ENCODE measurements at places on chromosomes 12 and 14.

DNA sequence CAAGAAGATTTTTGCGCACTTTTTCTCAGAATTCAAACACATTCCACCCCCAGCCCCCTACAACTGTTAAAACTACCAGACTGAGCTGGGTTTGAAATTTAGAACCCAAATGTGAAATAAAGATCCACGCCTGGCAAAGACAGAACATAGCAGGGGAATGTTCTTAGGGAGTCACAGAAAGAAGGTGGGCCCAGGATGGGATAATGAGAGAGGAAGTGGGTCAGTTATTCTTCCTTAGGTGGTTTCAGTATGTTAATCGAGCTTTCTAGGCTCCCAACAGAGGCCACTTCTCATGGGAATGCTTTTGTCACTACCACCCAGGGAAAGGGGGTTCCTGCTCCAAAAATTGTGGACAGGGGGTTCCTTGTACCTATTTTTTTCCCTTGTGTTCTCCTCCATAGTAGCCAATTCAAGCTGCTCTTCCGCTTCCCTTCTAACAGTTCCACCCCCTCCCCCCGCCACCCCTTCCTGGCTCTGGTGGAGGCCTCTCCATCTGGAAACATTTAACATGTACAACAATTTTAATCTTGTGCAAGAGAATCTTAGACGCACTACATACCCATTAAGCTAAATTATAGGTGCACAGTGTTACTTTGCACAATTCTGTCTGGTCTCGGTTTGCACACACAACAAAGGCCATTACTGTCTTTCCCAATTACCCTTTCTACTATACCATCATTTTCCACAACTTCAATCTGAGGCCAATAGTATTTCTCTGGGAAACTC lies 218.1 kb downstream of the MON2 start:
- H3K36me3 ChIP-seq, result peaks cover 2% of the 10 kb centered on the region
- DNase-seq, result no peak
- H3K4me1 ChIP-seq, result no peaks in the 10 kb centered on the region
- no peaks in the 10 kb centered on the region for H3K27me3 ChIP-seq
- no peak overlapping the region for H3K27ac ChIP-seq

GRCh38 chr12:25496098-25496587 lies 56.9 kb downstream of the LMNTD1 start:
- H3K27me3 ChIP-seq, result no peaks in the 10 kb centered on the region
- peak overlapping the region; percentile 55 for H3K27ac ChIP-seq
- no peaks in the 10 kb centered on the region for H3K4me1 ChIP-seq
- no peaks in the 10 kb centered on the region for H3K36me3 ChIP-seq

- DNase-seq, result no peak
- H3K27ac ChIP-seq, result no peak within 1 kb of the TSS
- peaks cover 2% of the 10 kb centered on the region for H3K27me3 ChIP-seq
- H3K4me1 ChIP-seq, result no peaks in the 10 kb centered on the region
- H3K36me3 ChIP-seq, result no peaks in the 10 kb centered on the region
- no peak within 1 kb of the TSS for H3K4me3 ChIP-seq
These were observed at the start of gene PTCSC3 for GRCh38 chr14:36176524-36176923. Gene PTCSC3, minus strand, starts transcription at chr14:36176722.

GRCh38 chr14:96501217-96501739 lies 904 bp upstream of the PAPOLA start:
- peaks cover 22% of the 10 kb centered on the region for H3K4me1 ChIP-seq
- peak overlapping the region; percentile 96 for H3K27ac ChIP-seq

- no peaks in the 10 kb centered on the region for H3K36me3 ChIP-seq
- H3K4me3 ChIP-seq, result no peak overlapping the region
- H3K4me1 ChIP-seq, result peaks cover 45% of the 10 kb centered on the region
- no peaks in the 10 kb centered on the region for H3K27me3 ChIP-seq
- DNase-seq, result peak; percentile 12
These were observed 76.9 kb downstream of the ESR2 start for GRCh38 chr14:64217308-64217707.

- no peak overlapping the region for H3K27ac ChIP-seq
- no peak overlapping the region for H3K4me3 ChIP-seq
- no peaks in the 10 kb centered on the region for H3K4me1 ChIP-seq
- H3K27me3 ChIP-seq, result no peaks in the 10 kb centered on the region
These were observed 165.4 kb downstream of the GCH1 start for GRCh38 chr14:54737132-54737711.

GRCh38 chr14:96662116-96662970 lies 134.8 kb upstream of the VRK1 start:
- no peak overlapping the region for H3K27ac ChIP-seq
- no peak for DNase-seq
- no peak overlapping the region for H3K4me3 ChIP-seq
- H3K36me3 ChIP-seq, result no peaks in the 10 kb centered on the region
- H3K4me1 ChIP-seq, result no peaks in the 10 kb centered on the region

DNA sequence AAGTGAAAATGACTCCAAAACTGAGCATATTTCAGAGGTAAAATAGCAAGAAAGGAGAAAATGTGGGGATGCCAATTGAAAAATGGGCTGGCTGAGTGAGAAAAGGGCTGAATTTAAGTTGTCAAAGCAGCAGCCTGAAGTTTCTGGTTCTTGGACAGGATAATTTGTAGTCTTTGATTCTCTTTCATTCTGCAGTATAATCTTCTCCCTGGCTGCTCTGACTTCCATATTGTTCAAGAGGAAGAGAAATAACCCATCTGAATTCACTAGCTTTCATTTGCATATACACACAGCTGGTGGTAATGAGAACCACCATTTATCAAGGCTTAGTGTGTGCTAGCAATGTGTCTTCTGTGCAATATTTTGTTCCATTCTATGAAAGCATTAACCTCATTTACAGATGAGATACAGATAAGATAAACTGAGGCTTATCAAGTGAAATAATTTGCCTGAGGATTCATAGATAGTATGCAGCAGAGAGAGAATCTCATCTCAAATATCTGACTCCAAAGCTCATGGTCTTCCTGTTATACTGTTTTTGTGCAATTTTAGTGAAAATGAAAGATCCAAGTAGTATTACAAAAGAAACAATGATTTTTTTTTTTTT lies 184.2 kb downstream of the TMTC2 start:
- H3K4me3 ChIP-seq, result no peak overlapping the region
- no peaks in the 10 kb centered on the region for H3K27me3 ChIP-seq
- DNase-seq, result no peak
- no peaks in the 10 kb centered on the region for H3K4me1 ChIP-seq
- H3K27ac ChIP-seq, result no peak overlapping the region
- no peaks in the 10 kb centered on the region for H3K36me3 ChIP-seq

DNA sequence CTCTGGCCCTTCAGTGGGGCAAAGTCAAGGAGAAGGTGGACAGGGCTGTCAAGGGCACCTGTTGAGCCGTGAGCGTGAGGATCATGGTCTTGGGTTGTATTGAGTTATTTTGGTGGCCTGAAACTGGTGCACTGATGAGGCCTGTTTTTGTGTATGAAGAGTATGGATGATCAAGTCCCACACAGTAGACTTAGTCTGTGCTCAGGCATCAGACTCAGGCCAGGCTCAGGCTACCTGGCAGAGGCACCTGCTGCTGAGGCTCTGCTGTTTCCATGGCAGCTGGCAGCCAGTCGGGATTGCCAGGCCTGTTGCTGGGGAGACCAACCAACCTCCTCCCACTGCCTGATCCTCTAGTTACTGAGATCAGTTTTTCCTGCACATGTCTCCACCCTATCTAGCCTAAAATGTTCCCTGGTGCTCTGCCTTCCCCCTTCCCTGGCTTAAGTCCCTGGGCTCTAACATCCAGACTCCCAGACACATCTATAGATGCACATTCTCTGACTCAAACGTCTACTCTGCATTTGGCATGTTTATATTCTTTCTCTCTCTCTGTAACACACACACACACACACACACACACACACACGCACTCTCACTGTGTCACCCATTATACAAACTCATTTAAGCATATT lies 5.1 kb downstream of the JPH4 start:
- no peak for DNase-seq
- no peak overlapping the region for H3K4me3 ChIP-seq
- H3K36me3 ChIP-seq, result no peaks in the 10 kb centered on the region
- H3K27me3 ChIP-seq, result peaks cover 5% of the 10 kb centered on the region
- H3K4me1 ChIP-seq, result peaks cover 63% of the 10 kb centered on the region
- no peak overlapping the region for H3K27ac ChIP-seq

- H3K27me3 ChIP-seq, result no peaks in the 10 kb centered on the region
- no peaks in the 10 kb centered on the region for H3K36me3 ChIP-seq
- H3K27ac ChIP-seq, result no peak overlapping the region
- DNase-seq, result no peak
- no peaks in the 10 kb centered on the region for H3K4me1 ChIP-seq
- no peak overlapping the region for H3K4me3 ChIP-seq
These were observed 321.5 kb downstream of the PCNX1 start for GRCh38 chr14:71228711-71229110.

DNA sequence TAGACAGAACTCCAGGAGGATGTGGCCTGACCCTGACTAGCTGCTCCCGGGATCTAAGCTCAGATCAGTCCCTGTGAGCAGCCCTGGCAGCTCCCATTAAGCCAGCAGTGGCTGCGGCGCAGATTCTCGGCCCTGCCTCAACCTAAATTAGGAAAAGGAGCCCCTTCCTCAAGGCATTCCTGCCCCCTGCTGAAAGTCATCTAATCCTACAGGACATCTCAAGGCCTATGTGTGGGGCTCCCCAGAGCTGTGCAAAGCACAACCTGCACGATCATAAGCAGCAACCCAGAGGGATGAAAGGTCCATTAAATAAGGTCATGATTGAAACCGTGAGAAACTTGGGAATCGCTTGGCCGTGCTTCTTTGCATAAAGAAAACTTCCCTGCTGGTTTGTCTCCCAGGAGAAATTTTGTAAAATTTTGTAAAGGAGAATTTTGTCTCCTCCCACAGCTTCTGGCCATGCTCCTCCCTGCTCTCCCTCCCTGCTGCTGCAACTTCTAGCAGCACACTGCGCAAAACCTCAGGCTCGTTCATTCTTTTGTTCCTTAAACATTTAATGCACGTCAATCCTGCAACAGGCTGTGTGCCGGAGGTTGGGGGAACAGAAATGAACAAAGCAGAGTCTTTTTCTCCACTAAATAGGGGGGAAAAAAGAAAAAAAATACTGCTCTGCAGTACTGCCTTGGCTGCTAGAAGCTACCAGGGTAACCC lies 96.6 kb upstream of the SLC35F4 start:
- H3K27ac ChIP-seq, result no peak overlapping the region
- no peak overlapping the region for H3K4me3 ChIP-seq
- DNase-seq, result no peak
- no peaks in the 10 kb centered on the region for H3K4me1 ChIP-seq
- peaks cover 23% of the 10 kb centered on the region for H3K27me3 ChIP-seq
- no peaks in the 10 kb centered on the region for H3K36me3 ChIP-seq

DNA sequence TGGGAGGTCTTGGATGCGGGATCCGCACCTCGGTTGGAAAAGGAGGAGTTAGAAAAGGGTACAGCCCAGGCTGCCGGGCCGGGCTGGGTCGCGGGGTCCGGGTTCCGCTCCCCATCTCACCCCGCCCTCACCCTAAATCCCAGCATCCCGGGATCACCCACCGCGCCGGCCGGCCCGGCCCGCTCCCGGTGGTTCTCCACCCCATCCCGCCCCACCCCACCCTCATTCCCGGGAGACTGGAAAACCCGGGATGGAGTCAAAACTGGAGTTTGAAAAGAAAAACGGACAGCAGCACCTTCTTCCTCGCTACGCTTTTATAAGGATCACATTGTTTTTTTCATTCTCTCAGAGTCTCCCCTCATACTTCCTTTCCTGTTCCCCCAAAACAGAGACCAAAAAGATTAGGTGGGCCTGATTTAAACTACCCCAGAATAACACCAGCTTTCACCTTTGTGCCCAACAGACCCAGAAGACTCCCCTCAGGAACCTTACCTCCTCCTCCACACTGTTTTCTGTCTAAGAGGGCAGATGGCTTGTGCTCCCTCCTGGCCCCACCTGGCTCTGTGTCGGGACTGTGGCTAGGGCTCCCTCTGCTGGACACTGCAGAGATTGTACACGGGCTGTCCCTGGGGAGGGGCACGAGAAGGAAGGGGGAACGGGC lies 2.8 kb downstream of the GLI1 start:
- no peaks in the 10 kb centered on the region for H3K36me3 ChIP-seq
- H3K27ac ChIP-seq, result no peak overlapping the region
- peak overlapping the region; percentile 86 for H3K4me3 ChIP-seq
- DNase-seq, result peak; percentile 91
- peaks cover 13% of the 10 kb centered on the region for H3K27me3 ChIP-seq
- peaks cover 40% of the 10 kb centered on the region for H3K4me1 ChIP-seq

DNA sequence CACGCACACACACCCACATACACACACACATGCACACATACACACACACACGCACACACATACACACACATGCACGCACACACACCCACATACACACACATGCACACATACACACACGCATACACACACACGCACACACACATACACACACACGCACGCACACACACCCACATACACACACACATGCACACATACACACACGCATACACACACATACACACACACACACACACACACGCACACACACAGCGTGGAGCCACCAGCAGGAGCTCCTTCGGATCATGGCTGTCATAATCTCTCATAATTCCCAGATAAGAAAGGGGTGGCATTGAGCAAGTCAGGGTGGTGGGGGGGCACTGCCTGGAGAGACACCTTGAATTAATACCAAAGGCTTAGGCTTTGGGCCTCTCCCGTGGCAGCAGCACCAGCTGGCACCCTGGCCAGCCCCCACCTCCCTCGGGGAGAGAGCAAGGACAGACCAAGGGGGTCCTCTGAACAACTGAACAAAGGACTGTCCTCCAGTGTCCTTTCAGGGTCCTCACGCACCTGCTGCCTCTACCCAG lies 21.9 kb downstream of the ANO2 start:
- DNase-seq, result no peak
- H3K27ac ChIP-seq, result no peak overlapping the region
- H3K4me3 ChIP-seq, result no peak overlapping the region
- H3K36me3 ChIP-seq, result no peaks in the 10 kb centered on the region
- peaks cover 2% of the 10 kb centered on the region for H3K27me3 ChIP-seq

- H3K4me1 ChIP-seq, result no peaks in the 10 kb centered on the region
- H3K36me3 ChIP-seq, result no peaks in the 10 kb centered on the region
- no peaks in the 10 kb centered on the region for H3K27me3 ChIP-seq
- no peak for DNase-seq
These were observed 1.9 kb upstream of the SLCO1A2 start for GRCh38 chr12:21336656-21337055.

DNA sequence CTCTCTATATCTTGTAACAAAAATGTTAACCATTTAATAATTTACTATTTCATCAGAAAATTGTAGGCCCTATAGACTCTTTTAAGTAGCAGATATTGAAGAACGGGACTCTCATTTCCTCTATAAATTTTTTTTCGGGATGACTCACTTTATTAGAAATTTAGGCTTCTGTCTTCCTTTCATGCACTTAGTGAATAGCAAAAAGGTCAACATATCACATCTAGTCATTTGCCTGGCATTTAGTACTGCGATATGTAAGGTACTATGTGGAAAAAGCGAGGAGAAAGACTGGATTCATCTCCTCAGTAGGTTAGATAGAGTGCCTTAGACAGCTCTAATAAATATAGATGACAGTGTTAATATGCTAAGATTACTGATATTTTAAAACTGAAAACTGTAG lies 166.3 kb upstream of the PTPRQ start:
- H3K4me1 ChIP-seq, result no peaks in the 10 kb centered on the region
- DNase-seq, result no peak

Data from common myeloid progenitor, CD34-positive (primary cell).